Globus pallidus (tissue), 1 donor: ENCODE measurements at places on chromosomes 6 and 20.

GRCh38 chr20:11937230-11937629, 19.5 kb downstream of the BTBD3 start:
- DNase-seq: no peak

GRCh38 chr20:21661488-21662055, 43.9 kb upstream of the PAX1 start:
- no peak for DNase-seq

GRCh38 chr20:58843128-58843556, 7.6 kb downstream of the GNAS-AS1 start:
- DNase-seq: no peak

GRCh38 chr6:156545931-156546330, 231.2 kb upstream of the ARID1B start:
- DNase-seq: no peak

DNA sequence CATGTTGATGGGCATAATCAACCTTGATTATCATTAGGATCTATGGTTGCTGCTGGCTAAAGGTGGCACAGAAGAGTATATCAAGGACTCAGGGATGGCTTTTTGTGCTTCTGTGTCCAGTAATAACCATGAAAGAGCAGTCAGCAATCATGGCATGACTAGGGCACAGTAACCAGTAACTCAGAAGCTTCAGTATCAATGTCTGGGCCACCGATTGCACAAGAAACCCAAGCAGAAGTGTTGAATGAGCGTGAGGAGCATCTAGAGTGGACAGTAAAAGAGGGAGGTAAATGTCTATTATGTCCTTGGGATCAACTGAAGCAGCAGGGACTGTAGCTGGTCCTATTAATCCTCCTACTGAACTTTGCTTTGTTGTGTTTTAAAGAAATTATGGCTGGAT, 81.5 kb upstream of the F13A1 start:
- no peak for DNase-seq

DNA sequence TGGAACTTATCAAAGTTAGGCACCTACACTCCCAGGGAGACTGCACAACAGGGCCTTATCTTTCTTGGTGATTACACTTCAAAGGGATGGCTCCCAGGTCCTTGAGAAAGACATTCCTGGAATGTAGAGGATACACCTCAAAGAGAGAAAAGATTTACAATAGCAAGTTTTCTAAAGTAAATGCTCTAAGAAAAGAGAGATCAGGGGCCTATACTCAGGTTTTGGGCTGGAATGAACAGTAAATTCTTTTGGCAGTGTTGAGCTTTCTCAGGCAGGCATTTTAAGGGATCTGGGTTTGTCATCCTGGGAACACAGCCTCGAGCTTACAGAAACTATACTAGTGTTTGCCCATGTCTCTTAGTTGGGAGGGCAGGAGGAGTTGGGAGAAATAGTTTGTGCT, 31.7 kb upstream of the ME1 start:
- no peak for DNase-seq

DNA sequence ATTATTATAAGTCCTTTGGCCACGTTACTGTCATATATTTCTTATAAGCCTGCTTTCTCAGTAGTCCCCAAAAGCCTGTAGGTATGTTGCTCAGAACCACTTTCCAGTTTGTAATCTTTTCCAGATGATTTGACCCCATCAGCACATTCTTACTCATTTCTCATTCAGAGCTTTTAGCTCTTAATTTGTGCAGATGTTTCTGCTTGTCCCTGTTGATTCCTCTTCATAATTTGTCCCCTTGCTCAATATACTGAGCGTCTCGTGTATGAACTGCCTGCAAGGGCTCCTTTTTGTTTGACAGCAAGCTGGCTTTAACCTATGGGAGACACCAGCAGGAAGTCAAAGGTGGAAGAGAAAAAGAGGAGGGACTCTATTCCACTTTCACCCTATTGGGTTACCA, 733.8 kb upstream of the GJE1 start:
- DNase-seq: no peak

DNA sequence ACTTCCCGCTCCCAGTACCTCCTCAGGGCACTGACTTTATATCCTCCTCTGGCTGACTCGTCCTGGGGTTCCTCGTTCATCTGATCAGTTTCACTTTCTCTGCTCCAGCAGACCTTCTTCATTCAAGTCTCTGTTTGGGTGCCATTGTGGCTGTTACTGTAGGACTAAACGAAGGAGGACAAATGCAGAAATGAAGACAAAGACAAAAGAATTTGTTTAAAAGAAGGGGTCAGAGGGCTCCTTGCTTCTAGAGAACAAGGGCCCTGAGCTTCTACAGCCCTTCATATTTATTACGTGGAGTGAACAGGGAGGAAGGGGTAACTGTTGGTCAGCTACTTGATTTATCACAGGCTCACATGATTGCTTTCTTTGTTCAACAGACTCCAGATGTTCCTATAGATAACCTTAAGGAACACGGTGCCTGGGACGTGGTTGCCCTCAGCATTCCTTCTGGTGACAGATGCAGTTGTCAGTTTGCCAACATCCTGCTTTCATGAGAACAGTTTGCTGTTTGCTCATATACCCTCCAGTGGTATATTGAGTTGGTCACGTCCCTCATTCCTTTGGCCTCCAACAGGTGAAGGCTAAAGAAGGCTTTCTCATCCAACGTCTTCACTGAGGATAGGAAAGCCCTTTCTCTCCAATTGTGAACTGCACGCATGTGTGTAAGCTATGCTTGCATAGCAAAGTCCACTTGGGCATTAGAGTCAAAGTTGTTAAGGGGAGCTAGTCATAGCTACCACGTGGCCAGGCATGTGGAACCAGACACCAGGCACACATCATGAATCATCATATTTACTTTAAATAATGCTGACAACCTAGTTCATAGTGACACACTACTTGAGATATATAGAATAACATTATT, 69.1 kb upstream of the BTN3A2 start:
- DNase-seq: no peak

- DNase-seq: no peak
These were observed 107.1 kb downstream of the CEBPB start for GRCh38 chr20:50297498-50298376.

DNA sequence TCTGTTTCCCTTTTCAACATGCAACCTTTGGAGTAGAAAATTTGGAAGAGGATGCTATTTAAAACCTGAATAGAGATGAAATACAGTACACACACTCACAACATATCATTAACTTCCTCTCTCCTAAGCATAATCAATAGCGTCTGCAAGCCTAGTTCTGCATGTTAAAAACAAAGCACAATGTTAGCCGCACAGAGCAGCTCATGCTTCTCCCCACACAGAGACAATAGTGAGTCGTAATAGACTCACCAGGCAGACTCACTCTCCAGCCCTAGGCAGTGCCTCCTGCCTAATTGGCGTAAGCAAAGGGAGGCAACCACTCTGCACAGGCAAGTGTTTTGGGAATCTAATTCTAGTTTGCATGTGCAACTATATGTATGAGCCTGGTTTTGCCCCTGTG, 45.8 kb upstream of the ARID1B start:
- no peak for DNase-seq

- no peak for DNase-seq
These were observed 231.5 kb upstream of the SUPT3H start for GRCh38 chr6:45609141-45609638.

DNA sequence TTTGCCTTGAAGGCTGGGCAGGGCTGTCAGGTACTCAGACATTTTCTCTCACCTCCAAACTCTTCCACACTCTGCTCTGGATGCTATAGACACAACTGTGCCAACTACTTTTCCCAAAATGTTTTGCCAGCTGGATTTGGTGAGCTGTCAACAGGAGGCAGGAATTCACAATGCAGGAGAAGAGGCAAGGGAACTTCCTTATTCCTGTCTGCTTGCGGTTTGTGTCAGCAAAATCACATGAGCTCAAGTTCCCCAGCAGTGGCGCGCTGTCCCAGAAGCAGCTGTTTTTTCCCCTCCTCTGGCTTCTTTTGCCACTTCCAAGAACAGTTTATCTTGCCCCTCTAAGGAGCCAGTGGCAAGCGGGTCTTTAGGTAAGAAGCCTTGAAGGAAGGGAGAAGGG, 608.2 kb downstream of the PRKN start:
- DNase-seq: peak; percentile 45

DNA sequence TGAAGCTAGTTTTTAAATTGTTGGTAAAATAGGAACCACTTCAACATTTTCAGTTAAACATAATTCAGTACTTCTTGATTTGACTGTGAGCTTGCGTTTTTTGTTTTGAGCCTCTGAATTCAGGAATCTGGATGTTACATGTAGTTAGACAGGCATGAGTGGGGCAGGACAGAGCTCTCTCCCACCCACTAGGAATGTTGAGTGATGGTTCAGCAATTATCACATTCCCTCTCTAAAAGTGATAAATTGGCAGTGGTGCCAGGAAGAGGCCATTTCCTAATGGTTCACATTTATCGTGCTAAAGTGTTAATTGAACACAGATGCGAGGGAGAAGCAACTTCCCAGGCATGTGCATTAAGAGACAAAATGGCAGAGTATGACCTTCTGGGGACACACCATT, 465.5 kb upstream of the HTR1E start:
- no peak for DNase-seq

DNA sequence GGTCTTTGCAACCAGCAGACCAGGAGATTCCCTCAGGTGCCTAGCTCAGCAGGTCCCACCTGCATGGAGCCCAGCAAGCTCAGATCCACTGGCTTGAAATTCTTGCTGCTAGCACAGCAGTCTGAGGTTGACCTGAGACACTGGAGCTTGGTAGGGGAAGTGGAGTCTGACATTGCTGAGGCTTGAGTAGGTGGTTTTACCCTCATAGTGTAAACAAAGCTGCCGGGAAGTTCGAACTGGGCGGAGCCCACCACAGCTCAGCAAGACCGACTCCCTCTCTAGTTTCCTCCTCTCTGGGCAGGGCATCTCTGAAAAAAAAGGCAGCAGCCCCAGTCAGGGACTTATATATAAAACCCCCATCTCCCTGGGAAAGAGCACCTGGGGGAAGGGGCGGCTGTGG, 34.3 kb downstream of the PRSS35 start:
- DNase-seq: no peak
